Fibroblast of skin of right biceps (primary cell): ENCODE measurements at places on chromosomes 6 and 20.
A peak's percentile ranks its signal among the peaks of the same experiment; 100 is the strongest.

DNA sequence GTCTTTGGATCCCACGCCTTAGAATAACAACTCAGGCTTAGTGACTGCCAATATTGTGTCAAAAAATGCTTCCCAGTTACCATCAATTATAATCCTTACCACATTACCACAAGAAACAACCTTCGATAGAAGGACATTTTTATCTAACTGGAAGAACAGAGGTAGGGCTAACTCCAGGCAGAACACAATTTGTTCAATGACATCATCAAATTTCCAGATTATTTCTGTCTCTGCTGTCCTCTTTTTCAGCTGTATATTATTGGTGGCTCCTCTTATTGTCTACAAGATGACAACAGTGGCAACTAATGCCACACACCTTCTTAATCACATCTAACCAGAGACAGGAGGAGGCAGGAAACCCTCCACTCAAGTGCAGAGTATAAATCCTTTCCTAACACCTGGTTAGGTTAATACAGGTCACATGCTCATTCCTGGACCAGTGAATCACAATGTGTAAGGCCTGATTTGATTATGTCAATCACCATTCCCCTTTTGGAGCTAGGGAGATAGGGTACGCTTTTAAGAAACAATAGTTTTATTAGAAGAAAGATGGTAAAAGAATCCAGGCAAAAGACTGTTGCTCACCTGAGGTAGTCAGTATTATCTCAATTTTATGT, 18.0 kb downstream of the KHDC1L start:
- no peak for DNase-seq

DNA sequence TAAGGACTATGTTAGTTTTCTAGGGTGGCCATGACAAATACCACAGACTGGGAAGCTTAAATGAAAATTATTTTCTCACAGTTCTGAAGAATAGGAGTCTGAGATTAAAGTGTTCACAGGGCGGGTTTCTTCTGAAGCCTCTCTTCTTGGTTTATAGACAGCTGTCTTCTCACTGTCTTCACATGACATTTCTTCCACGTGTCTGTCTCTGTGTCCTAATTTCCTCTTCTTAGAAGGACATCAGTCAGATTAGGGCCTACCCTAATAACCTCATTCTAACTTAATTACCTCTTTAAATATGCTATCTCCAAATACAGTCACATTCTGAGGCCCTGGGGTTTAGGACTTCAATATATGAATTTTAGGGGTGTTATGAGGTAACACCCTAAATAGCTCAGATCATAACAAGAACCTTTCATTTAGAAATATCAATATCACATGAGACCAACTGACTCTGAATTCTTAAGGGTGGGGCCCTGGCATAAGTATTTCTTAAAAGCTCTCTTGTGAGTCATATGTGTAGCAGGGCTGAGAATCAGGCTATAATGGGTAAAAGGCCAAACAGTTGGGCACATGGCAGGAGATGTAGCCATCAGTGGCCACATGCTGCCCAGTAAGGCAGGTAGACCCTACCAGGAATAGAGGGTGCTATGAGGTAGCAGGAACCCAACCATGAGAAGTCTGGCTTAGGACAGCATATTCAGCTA, 62.0 kb upstream of the TENT5A start:
- peak; percentile 26 for DNase-seq

- DNase-seq, result peak; percentile 30
These were observed 13.2 kb upstream of the FRK start for GRCh38 chr6:116073765-116074440.

DNA sequence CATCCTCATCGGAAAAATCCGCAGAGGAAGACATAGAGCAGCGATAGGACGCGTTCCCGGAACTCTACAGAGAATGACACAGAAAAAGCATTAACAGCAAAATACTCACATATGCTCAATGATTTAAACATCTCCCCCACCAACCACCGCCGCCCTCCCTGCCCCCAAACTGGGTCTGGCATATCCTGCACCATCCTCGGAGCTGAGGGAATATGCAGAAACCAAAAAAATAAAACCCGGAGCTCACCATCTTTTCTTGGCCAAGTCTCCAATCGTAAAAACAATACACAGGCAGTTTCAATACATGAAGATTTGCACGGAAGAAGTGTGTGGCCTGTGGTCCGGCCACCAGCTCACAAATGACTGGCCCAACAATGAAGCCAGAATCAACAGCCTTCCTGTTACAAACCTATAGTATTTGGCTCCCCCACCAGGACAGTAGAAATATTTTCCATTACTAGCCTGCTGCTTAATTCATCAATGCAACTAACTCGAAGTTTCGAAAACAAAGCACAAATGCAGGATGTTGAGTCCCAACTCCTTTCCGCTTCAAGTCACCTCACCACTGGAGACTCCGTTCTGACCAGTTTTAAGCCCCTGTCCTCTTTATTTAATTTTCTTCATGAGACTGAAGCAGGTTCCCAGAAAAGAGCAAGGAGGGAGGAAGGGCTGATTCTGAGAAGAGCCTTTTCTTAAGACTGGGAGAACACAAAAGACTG, 103.2 kb upstream of the BEND6 start:
- DNase-seq, result peak; percentile 87

GRCh38 chr20:33372993-33373441, 28.3 kb downstream of the CDK5RAP1 start:
- DNase-seq, result no peak

DNA sequence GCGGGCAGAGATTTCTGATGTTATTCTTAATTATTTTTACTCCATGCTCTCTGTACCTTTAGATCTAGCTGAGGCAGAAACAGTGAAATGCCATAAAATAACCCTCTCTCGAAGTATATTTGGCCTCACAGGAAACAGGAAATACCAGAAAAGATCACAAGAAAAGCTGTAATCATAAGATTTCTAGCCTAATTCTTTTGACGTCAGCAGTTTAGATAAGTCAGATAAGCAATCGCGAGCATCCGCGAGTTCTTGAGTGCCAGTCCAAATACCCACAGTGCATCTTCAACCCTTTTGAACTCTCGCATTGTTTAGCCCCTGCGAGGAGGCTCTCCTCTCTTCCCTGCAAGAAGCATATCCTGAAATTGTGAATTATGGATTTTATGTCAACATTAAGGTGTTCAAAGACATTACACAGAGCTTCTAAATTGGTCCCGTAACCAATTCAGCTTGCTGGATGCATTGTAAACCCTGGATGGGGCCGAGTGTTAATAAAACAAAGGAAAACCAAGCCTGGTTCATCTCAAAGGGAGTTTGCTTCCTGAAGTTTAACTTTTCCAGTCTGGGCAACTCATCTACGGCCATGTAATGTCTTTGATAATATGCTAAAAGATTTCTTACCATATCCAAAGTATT, 198.9 kb downstream of the MTFR2 start:
- DNase-seq, result peak; percentile 79

GRCh38 chr6:144756469-144756868, 471.3 kb downstream of the UTRN start:
- DNase-seq, result no peak

DNA sequence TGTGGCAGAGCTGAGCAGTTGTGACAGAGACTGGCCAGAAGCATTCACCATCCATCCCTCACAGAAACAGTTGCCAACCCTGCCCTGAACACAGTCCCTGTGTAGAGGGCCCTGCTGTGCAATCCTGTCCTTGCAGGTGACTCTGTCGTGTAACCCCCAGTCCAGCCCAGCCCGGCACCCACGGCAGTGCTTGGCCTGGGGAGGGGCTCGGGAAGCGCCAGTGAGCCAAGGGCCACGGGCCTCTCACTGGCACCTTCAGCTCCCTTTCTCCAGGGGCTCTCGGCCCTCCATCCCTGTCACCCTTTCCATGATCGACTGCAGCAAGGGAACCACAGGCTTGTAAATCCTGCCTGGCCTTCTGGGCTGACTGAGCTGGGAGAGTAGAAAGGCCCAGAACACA, 53.0 kb downstream of the RRBP1 start:
- DNase-seq, result no peak

GRCh38 chr6:2876210-2877056, 26.7 kb downstream of the SERPINB9 start:
- DNase-seq, result peak; percentile 72

DNA sequence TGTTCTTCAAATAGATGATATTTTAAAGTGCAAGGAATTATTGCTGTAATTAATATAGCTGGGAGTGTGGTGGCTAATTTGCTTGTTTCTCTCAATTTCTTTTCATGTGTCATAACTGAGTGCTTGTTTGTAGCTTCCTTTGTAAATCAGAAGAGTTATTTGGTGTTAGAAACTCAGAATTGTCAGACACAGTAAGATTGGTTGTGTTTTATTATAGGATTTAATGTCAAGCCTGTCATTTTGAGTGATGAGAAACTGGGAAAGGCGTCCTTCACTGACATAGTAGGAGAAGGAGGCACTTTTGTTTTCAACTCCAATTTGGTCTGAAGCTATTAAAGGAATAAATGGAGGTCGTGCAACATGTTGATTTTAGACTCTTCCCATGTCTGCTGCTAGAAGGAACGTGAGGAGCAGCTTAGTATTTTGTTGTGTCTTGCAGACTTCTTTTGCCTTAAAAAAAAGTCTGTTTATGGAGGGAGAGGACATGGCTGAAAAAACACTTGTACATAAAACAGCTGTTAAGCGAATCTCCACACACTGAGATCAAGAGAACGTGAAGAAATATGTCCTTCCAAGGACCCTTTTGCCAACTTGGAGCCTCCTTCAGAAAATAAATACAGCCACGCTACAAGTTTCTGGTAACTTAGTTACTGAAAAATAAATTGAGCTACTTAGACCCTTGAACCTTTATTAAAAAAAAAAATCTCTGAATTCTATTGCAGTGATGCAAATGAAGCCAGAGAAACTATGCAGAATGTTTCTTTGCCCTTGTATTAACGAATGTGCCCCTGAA, 59.5 kb downstream of the BMP6 start:
- DNase-seq, result no peak

GRCh38 chr6:22081709-22082108, 215.1 kb downstream of the PRL start:
- DNase-seq, result no peak

- peak; percentile 5 for DNase-seq
These were observed 469.5 kb upstream of the NRSN1 start for GRCh38 chr6:23656255-23657194.

GRCh38 chr6:144264270-144265060, 20.7 kb upstream of the UTRN start:
- DNase-seq, result peak; percentile 95

DNA sequence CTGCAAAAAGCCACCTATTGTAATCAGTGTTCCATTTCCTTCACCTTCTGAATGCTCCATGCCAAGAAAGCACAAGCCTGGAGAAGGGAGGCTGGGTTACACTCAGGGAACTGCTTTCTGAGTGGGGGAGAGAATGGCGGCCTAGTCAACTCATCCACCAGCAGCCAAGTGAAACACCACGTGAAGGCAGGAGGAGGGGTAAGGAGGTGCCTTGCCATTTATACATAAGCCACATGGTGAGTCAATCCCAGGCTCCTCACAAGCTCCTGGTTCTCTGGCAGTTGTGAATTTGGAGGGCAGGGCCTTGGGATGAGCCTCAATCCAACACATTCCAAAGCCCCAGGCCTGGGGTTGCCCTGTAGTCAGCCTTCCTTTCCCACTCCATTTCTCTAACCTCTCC, 149.4 kb downstream of the CD24 start:
- DNase-seq, result peak; percentile 7

DNA sequence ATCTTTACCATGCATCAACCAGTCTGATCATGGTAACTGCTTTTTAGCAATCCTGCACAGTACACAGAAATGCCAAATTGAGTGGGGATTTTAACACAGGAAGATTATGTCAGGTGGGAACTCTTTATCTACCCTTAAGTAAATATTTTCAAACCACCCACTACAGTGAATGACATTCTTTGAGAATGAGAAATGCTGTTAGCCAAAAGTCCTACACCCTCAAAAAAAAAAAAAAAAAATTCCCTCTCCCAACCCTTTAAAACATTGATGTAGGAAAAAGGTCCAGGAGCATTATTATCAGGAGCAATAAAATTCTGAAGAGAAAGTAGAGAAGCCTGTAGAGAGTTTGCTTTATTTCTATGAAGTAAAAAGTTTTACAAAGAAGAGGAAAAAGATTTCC, 307.2 kb upstream of the THEMIS start:
- peak; percentile 47 for DNase-seq

GRCh38 chr6:167734662-167735083, 92.0 kb upstream of the AFDN start:
- no peak for DNase-seq
